Omental fat pad (tissue), 4 donors: ENCODE measurements at places on chromosomes 12 and 14.

DNA sequence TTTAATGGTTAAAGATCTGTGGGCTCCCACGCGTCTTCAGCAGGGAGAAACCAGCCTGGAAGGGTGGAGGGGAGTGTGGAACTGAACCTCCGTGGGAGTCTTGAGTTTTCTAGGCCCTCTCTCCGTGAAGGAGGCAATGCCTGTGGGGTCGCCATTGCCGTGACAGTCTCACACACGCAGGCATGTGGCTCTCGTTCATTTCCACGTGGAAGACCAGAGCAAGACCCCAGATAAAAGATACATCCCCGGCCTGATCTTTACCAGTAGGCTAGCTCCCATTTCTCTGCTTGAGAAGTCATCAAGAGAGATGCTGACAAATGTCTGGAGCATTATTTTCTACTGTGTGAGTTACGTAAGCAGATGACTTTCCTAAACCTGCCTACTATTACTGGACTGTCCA is 491.7 kb upstream of the LMO3 start:
- no peak for DNase-seq

- DNase-seq: no peak
Observed at GRCh38 chr12:27498761-27499160, 25.2 kb upstream of the PPFIBP1 start.

DNA sequence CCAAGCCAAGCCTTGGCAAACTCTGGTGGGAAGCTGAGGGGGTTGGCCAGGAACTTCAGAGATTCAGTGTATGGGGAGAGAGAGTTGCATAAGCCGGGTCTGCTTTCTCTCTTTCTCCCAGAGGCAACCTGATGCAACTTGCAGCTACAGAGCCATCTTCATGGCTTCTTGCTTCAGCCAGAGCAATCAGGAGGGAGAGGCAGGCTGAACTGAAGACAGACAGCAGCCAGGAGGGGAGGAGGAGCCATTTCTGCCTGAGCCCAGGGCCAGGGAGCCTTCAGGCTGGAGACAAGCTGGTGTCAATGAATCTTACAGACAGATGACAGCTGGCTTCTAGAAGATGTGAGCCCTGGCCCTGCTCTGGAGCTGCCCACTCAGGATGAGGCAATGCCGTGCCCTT is 18.7 kb downstream of the NPC2 start:
- DNase-seq: no peak

- DNase-seq: no peak
Observed at GRCh38 chr12:92829686-92830282, 99.3 kb downstream of the EEA1 start.

DNA sequence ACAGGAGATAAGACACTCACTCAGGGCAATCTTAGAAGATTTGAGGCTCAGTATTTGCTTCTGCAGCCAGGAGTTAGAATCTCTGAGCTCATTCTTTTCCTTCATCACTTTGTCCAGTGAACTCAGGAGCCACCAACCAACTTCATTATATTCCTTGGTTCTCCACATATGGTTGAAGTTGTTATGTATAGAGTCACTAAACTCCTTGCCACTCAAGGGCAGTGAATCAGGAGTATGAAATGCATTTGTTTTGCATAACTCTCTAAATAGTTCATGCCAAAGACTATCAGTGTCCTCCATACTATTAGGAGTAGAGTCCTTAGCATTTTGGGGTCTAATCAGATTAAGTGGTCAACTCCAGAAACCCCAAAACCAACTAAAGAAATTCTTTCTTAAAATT is 150.6 kb downstream of the CCDC59 start:
- DNase-seq: no peak

DNA sequence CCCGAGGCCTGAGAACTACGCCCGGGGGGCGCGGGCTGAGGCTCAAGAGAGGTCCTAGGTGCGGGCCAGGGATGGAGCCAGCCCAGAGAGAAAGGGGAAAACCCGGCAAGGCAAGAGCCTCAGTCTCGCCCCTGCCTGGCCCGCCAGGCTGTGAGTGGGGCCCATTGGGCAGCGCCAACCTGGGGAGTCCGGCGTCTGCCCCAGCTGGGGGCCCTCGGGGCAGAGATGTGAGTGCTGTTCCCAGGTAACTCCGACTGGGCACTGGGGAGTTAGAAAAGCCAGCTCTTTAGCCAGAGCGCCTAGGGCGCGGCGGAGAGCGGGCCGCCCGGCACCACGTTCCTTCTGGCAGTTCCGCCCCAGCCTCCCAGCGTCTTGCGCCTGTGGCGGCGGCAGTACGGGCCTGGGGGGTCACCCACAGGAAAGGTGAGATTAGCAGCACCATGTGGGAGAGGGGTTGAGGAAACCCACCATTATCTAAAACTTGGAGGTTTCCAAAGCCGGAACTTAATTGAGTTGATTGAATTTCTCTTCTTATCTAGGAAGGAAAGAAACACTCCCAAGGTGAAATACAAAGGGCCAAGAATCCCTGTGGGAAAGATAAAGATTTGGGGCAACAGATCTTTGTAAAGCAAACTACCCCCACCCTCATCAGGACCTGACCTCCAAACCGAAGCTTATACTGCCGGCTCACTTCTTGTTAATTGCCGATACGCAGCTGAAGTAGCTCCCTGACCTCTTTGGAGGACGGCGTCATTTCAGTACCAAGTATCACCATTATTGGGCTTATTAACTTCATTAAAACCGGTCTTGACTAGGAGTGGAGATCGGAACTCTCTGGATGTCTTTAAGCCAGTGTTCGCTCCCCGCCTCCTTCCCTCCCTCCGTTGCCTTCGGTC is 11.6 kb downstream of the OTX2 start:
- DNase-seq: no peak

DNA sequence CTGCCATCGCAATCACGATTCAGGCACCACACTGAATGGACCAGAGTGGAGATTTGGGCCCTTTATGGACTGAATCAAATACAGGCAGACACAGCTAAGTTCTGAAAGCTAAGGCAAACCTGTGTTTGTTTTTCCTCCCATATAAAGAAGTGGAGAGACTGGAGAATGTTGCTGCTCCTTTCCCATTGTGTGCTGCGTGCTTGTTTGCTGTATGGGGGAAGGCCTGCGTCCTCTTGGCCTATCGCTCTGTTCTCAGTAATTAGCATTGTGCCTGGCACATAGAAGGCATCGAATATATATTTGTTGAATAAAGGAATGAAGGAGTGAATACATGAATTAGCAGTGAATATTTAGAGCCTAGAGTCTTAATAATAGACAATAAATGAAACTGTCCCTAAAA is 12.4 kb downstream of the ST8SIA1 start:
- no peak for DNase-seq

GRCh38 chr12:57135527-57136326 is 7.4 kb downstream of the LRP1 start:
- no peak for DNase-seq

GRCh38 chr14:68987653-68988036 is 8.5 kb upstream of the ACTN1 start:
- DNase-seq: no peak
